ENCODE measurements at places on chromosomes 1 and 21.

- no peak for DNase-seq
Observed at GRCh38 chr1:53600561-53600960, 138.4 kb downstream of the GLIS1 start.

GRCh38 chr1:7896994-7897393, 43.6 kb downstream of the TNFRSF9 start:
- DNase-seq = no peak

DNA sequence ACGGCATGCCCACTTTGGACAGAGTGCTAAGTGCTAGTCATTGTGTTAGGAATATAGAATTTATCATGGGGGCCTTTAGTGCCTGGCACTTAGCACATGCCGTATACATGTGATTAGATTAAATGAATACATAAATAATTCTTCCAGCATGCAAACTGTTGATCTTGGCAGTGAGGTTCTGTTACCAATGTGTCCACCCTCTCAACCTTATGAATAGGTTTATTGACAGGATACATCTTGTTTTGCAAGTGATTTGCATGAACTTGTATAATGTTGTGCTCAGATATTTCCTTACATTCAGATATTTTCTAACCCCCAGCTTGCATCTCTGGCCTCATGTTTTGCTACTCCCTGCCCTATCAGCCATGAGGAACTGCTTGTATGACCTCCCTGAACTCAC, 60.3 kb upstream of the ZNF648 start:
- DNase-seq = no peak

DNA sequence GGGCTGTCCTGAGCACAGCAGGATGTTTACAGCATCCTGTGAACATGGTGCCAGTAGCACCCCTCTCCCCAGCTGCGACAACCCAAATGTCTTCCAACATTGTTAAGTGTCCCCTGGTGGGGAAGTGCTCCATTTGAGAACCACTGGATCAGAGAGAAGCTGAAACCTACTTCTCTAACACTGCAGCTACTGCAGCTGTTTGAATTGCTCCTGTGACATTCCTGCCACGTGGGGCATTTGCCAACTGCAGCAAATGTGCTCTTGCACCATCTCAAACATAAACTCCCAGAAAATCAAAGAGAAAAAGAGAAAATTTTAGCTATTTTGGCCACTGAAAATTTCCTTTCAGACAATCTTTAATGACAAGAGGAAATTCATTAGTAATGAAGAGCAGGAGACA, 11.0 kb downstream of the SLC2A5 start:
- DNase-seq = no peak

DNA sequence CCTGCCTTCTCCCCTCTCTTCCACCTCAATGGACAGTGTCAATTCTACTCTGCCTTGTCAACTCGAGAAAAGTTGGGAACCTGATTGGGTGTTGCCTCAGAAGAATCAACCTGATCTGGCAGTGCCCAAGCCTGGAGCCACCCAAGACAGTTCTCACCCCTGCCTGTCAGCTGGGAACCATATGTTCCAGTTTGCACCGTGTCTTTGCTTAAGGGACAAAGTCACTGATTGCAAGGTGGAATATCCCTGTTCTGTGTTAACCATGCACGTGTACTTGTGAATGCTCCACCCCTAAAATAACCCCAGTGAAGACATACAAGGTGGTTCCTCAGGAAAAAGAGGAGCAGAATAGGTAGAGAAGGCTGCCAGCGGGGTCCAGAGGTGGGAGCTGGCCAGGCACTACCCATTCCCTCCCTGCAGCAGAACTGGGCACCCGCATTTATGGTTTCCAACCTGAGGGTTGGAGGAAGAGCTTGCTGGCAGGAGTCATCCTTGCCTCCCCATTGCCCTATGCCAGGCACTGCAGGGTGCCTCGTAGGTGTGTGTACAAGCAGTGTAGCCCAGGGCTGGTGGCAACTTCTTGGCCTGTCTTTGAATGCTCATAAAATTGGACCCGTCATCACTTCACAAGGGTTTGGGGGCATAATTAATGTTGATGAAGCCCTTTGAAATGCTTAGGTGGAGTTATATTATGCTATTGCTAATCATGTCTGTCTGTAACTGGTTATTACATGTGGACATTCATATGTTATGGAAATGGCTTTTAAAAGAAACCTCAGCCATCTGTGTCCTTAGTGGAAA, 11.3 kb downstream of the NIPAL3 start:
- no peak for DNase-seq

DNA sequence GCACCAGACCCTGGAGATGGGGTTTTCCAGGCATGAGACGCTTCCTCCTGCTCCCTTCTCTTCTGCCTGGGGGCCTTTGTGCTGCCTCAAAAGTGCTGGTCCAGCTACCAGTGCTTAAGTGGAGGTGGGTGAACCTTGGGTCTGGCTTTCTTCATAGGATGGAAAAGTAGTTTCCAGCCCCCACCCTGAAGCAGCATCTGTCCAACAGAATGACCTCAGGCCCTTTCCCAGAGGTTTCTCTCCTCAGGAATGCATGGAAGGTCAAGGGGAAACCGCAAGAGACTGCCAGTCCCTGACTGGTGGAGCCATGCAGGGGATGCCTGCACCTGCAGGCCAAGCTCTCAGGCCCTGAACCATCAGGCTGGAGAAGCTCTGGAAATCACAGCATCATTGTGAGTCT, 63.8 kb downstream of the HMGB4 start:
- no peak for DNase-seq

DNA sequence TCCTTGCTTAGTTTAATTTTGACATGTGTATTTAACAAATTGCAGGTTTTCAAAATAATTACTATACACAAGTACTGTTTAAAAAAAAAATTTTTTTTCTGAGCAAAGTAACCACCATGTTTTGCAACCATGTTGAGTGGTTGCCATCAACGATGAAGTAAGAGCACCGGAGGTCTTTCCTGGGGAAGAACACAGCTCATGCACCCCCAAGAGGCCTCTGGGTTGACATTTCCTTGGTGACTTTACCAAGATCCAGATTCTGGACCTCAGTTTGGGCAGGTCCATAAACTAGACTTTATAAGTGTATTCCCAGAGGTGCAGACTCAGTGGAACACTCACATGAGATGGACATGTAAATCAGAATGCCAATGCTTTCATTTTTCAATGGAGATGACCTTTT, 36.8 kb upstream of the RALGPS2 start:
- no peak for DNase-seq

GRCh38 chr21:42093991-42094421, 22.9 kb downstream of the UMODL1 start:
- DNase-seq = no peak

- DNase-seq = no peak
Observed at GRCh38 chr1:228095161-228095560, 8.0 kb downstream of the C1orf35 start.

- no peak for DNase-seq
Observed at GRCh38 chr1:53862507-53862906, 24.4 kb upstream of the NDC1 start.

DNA sequence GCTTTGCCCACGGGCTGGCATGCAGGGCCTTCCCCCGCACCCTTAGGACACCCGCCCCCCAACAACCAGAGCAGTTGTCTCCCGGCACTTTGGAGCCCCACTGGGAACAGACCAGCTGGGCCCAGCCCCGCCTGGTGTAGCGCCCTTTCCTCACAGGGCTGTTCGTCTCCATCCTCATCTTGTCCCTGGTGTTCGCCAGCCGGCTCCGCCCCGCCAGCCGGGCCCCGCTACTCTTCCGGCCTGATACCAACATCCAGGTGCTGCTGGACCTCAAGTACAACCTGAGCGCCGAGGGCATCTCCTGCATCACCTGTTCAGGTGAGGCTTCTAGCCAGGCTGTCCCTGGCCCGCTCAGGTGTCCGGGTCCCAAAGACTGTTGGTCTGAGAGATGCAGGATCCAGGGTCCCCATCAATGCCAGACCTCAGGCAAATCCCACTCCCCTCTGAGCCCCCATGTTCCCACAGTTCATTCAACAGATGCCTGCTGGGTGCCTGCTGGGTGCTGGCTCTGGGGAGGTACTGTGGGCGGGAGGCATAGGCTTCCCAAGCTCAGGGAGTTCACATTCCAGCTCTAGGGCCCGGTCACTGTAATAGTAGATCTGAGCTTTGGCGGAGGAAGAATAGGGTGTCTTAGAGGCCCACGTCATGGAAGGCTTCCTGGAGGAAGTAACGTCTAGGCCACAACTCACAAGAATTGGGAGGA, 41.7 kb downstream of the DISP3 start:
- DNase-seq = no peak

DNA sequence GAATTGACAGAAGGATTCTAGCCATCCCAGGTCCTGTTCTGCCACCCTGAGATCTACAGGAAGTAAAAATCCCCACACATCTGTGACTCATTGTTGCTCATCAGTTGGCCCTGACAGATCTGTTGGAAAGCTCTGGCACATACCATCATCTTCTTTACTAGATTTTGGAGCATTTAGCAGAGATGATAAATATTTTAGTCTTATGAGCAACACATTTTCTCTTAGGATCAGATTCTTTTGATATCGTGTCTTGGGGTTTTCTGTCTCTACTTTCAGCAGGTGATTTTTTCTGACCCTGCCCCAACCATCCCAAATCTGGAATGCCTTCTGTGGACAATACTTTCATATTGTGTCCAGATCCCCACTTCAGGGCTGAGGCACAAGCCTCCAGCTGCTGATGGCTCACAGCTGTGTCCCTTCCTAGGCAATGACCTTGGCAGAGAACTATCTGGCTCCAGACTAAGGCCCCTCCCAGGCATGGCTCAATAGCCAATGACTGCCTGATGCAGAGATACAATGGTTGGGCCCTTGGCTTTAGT, 102.8 kb downstream of the GDAP2 start:
- DNase-seq = peak; percentile 94

GRCh38 chr1:40997096-40997495, 17.6 kb downstream of the CTPS1 start:
- no peak for DNase-seq

DNA sequence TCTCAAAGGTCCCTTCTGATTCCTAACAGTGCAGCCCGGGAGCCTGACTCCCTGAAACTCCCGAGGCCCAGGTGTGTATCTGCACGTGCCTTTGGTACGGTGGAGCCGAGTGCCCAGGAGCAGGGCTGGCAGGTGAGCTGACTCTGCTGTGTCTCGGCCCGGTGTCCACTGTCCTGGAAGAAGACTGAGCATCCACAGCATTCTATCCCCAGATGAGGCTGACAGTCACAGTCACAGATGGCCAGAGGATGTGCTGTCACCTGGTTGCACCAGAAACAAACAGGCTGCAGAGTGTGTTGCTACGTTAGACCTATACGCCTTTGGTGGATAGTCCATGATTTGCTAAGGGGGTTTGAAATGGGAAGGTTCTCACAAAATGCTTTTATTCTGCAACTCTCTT, 9.8 kb downstream of the ETV3L start:
- DNase-seq = no peak

DNA sequence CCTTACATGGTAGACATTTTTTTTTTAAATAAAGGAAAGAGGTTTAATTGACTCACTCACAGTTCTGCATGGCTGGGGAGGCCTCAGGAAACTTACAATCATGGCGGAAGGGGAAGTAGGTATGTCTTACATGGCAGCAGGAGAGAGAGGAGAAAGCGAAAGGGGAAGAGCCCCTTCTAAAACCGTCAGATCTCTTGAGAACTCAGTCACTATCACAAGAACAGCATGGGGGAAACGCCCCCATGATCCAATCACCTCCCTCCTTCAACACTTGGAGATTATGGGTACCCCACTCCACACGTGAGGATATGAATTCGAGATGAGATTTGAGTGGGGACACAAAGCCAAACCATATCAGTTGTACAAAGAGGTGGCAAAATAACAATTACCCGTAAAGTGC, 301.7 kb downstream of the GRIK1 start:
- no peak for DNase-seq

DNA sequence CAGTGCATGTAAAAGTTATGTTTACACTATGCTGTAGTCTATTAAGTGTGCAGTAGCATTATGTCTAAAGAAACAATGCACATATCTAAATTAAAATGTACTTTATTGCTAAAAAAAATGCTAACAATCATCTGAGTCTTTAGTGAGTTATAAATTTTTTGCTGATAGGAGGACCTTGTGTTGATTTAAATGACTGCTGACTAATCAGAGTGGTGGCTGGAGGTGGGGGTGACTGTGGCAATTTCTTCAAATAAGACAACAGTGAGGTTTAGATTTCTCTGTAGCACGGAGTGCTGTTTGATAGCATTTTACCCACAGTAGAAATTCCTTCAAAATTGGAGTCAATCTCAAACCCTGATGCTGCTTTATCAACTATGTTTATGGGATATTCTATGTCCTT, 37.0 kb downstream of the HS2ST1 start:
- no peak for DNase-seq

DNA sequence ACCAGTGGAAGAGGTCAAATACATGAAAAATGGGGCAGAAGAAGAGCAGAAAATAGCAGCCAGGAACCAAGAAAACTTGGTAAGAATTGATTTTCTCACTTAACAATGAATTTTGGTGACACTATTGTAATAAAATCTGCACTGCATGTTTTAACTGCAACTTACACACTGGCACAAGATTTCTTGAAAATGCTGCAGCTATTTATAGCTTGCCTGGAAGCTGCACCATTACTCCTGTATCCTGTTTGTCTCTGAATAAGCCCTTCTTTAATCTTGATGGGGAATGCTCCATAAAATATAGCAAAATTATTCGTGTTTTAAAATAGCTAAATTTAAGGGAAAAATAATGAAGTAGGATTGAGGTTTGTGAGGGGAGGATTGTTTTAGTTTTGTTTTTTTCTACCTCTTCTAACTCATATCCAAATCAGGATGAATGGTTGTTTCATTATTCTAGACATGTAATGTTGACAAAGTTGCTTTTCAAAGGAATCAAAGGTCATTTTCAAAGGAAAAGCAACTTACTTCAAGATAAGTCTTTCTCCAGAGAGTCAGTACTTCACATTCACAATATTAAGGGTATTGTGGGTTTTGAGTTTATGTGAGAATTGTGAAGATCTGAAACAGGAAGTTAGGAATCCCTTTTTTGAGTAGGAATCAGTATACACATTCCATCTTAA, 120.9 kb downstream of the C1orf21 start:
- DNase-seq = no peak

GRCh38 chr1:172929006-172929405, 121.7 kb downstream of the TNFSF18 start:
- DNase-seq = no peak

DNA sequence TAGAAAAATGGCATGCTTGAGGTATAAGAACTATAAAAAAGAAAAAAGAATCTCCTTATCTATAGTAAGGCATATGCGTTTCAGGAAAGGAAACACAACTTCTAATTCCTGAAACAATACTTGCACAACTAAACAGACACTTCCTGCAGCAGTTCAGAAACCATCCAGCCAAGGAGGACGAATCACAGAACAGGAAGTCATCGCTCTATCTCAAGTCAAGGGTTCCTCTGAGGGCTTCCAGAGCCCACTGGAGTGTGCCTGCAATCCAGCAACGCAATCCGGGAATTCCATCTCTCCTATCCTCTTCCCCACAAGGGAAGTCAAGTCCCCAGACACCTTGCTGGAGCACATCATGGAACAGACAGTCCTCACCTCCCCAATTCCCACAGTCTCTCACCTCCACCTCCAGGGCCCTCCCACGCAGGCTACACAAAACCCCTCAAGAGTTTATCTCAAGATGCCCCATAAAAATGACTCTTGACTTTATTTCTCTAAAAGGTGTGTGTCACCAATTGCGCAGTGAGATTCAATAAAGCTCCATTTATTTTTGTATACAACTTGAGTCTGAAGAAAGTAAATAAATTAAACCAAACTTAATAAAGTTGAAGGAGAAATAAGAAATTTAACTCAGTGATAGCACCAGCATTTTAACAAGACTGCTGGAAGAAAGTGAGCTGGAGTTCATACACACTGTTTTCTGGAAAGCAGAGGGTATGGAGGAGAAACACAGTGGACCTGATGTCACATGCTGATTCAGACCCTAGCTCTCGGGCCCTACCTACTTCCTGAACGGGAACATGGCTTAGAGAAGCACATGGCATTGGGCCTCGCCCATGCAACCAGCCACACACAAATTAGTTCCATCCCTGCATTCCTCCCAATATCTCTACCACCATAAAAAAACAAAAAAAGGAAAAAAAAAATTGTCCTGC, 39.9 kb downstream of the SIPA1L2 start:
- no peak for DNase-seq

All from HS-27A (cell line).